T-cell (primary cell): ENCODE measurements at places on chromosomes 2 and 18.

GRCh38 chr2:204415406-204416181 is 129.7 kb upstream of the PARD3B start:
- no peak for DNase-seq

DNA sequence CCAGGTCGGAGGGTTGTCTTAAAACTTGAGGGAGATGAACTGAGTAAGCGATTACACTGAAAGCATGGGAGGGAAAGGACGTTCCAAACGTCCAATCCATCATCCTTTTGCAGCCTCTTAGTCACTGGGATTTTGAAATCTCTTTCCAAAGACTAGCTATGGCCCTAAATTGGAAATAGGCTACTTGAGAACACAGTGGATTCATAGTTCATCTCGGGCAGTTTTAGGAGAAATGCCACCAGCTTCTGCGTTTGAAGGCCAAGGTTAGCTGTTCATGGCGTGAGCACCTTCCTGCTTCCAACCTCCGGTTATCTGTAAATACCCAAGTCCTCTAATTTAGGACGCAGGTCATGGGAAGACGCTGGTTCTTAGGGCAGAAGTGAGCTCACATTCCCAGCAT is 821 bp upstream of the EML6 start:
- no peak for DNase-seq

GRCh38 chr2:148058641-148059040 is 37.8 kb downstream of the MBD5 start:
- no peak for DNase-seq

- no peak for DNase-seq
Measured at GRCh38 chr2:120465012-120465700, 119.2 kb downstream of the INHBB start.

DNA sequence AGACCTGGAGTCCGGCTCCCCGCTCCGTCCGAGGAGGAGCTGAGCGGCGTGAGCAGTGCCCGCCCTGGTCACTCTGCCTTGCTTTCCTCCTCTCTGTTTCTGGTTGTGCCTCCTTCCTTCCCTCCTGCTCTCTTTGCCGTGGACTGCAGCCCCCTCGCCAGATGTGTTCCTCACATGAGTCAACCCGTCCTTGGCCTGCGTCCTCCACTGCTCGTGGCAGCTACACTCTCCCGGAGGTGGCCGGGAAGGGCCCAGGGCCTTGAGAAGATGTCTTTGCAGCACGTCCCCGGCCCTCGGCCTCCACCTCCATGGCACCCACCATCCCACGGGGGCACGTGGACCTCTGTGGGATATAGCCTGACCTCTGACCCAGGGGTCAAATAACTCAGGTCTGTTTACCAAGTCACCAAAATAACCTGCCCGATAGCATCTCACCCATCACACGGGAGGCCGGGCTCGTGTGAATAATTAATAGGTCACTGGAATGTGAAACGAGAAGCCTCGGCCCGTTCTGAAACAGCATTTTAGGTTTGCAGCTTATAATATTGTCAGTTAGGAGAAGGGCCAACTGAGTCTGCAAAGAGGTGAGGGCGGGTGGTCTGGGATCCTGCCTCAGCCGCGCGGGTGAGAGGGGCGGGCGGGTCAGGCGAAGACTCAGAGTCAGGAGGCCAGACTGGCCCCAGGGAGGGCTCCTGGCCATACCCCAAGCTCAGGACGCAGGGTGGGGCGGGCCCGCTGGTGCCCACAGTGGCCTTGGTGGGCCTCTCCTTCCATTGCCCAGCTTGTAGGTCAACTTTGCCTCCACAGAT is 42.6 kb downstream of the NFATC1 start:
- no peak for DNase-seq

DNA sequence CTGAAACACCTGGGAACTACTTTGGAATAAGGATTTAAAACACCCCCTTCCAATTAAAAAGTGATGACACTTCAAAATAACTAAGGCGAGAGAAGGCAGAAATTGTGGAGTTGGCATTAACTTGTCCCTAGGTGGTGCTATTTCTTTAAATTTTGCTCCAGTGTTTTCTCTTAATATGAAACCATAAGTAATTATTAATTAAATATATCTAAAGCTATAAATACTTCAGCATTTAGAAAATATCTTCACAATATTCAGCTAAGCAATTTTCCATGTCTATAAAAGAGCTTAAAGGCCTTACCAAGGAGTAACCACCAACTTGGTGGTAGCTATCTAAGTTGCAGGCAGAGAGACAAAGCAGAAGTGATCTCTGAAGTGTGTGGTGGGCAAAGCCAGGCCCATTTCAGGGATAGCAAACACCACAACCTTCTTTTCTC is 186.8 kb upstream of the PGAP1 start:
- no peak for DNase-seq

- no peak for DNase-seq
Measured at GRCh38 chr18:7857562-7857961, 290.4 kb downstream of the PTPRM start.

DNA sequence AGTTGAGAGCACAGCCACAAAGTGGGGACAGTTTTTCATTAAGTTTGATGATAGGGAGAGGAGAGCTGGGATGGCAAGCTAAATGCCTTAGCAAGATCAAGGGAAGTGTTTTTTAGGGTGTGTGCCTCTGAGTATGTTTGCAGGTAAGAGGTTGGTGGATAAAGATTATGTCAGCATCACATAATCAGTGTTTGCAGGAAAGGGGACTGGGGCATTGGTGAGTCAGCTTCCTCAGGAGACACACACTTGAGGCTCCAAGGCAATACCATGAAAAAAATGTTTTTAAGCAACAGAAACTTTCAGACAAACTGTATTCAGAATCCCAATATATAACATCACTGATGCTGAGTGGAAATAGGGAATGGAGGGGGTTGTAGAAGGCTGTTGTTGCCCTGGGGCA is 25.4 kb upstream of the DTNB start:
- DNase-seq = no peak

- no peak for DNase-seq
Measured at GRCh38 chr2:234060236-234060635, 9.7 kb downstream of the SPP2 start.

DNA sequence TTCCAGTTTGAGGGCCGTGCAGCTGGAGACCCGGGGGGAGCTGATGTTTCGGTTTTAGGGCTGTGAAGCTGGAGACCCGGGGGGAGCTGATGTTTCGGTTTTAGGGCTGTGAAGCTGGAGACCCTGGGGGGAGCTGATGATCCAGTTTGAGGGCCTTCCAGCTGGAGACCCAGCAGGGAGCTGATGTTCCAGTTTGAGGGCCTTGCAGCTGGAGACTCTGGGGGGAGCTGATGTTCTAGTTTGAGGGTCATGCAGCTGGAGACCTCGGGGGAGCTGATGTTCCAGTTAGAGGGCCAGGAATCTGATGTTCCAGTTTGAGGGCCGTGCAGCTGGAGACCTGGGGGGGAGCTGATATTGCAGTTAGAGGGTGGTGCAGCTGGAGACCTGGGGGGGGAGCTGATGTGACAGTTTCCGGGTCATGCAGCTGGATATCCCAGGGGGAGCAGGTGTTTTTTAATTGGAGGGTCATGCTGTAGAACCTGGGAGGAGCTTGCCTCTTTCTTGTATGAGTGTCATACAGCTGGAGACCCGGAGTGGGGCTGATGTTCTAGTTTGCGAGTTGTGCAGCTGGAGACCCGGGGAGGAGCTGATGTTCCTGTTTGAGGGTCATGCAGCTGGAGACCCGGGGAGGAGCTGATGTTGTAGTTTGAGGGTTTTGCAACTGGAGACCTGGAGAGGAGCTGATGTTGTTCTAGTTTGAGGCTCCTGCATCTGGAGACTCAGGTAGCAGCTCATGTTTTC is 153.2 kb downstream of the RTP5 start:
- no peak for DNase-seq

DNA sequence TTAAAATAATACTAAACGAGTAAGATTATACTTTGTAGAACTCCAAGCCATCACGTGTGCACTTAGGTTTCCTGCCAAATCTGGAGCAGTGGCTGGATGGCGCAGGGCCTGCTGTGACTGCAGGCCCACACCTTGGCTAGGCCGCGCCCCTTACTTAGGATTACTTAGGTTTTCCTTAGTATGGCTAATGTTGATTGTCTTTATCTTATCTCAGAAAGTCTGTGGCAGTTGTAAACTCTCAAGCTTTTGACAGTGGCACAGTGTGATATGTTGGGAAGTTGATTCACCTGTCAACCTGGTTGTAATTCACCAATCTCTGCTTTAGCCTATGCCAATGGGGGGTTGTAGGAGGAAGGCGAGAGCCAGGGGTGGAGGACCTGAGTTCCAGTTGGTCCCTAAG is 208.4 kb downstream of the ZNF407 start:
- DNase-seq = no peak

DNA sequence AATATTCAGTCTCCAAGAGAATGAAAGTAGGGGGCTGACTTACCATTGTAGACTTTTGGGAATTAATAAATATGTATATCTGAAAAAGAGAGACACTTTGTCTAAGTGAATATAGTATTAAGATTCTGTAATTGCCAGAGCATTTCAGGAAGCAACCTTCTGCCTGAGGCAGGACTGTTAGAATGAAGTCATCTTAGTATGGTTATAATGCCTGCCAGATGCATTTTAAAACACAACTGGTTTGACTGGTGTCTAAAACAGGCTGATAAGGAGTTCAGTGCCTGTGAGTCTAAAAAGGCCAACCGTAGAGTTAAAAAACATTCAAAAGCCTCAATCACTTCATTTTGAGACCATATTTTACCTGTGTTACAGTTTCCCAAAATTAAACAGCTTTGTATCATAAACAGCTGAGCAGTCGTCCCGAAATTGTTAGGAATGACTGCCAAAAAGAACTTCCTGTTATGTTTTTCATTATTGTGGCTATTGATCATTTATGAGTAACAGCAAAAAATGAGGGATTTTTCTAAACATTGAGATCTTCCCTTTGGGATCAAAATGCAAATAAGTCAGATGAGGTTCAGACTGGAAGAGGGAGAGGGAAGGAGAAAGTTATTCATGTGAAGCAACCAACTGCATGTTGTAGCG is 443.9 kb downstream of the PID1 start:
- no peak for DNase-seq

GRCh38 chr2:53087874-53088461 is 679.6 kb upstream of the CHAC2 start:
- no peak for DNase-seq

GRCh38 chr2:86211033-86211795 is 12.0 kb downstream of the MRPL35 start:
- no peak for DNase-seq

DNA sequence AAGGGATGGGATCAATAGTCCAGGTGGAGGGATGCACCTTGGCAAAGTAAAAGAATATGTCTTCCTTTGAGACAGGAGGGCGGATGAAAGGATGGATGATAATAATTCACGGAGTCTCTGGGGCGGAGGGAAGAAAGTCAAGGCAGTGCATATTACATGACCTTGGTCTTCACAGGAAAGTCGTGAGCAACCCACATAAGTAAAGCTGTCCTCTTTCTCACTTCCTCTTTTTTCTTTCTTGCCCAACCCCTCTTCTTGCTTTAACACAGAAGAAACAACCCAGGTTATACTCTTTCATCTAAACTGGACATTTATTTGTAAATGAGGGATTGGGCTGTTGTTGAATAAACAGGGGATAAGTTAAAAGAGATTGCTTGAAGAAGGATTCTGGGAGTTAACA is 168.7 kb upstream of the SKOR2 start:
- DNase-seq = no peak
